ENCODE measurements at places on chromosomes 13 and 19.
A peak's percentile ranks its signal among the peaks of the same experiment; 100 is the strongest.

DNA sequence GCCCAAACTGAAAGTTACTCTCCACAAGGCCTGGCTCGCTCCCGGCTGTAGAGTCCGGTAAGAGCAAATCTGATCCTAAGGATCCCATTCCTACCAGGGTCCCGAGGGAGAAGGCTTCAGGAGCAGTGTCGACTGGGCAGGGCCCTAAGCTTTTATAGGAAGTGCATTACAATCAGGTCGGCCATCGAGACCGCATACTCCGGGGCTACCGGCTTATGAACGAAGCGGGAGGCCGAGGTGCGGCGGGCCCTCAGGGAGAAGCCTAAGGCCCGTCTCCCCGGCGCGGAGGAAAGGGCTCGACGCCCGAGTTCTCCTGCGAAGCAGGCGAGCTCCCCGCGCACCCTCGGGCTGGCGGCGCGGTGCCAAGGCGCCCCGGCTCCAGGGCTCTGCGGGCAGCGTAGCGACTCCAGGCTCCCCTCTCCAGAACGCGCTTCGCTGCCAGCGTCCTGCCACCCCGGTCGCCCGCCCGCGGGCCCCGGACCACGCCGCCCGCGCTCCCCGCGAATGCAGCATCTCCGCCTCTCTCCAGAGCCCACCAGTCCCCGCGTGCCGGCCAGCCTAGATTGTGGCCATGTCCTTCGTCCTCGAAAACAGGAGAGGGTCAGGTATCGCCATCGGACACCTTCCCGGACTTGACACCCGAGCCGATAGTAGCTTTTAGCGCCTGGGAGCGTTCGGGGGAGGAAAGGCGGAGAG is 1.4 kb downstream of the EFNB2 start:
- H3K27ac ChIP-seq: peak overlapping the region; percentile 81
- peaks cover 3% of the 10 kb centered on the region for H3K36me3 ChIP-seq
- no peak for DNase-seq
- peaks cover 29% of the 10 kb centered on the region for H3K4me1 ChIP-seq
- no peaks in the 10 kb centered on the region for H3K27me3 ChIP-seq
- H3K4me3 ChIP-seq: peak overlapping the region; percentile 90

GRCh38 chr19:33187183-33187540 is 7.0 kb upstream of the LRP3 start:
- H3K4me3 ChIP-seq: no peak overlapping the region

GRCh38 chr13:37960427-37960826 is 90.9 kb upstream of the TRPC4 start:
- H3K4me1 ChIP-seq: no peaks in the 10 kb centered on the region
- no peak overlapping the region for H3K27ac ChIP-seq
- DNase-seq: no peak
- no peaks in the 10 kb centered on the region for H3K36me3 ChIP-seq

DNA sequence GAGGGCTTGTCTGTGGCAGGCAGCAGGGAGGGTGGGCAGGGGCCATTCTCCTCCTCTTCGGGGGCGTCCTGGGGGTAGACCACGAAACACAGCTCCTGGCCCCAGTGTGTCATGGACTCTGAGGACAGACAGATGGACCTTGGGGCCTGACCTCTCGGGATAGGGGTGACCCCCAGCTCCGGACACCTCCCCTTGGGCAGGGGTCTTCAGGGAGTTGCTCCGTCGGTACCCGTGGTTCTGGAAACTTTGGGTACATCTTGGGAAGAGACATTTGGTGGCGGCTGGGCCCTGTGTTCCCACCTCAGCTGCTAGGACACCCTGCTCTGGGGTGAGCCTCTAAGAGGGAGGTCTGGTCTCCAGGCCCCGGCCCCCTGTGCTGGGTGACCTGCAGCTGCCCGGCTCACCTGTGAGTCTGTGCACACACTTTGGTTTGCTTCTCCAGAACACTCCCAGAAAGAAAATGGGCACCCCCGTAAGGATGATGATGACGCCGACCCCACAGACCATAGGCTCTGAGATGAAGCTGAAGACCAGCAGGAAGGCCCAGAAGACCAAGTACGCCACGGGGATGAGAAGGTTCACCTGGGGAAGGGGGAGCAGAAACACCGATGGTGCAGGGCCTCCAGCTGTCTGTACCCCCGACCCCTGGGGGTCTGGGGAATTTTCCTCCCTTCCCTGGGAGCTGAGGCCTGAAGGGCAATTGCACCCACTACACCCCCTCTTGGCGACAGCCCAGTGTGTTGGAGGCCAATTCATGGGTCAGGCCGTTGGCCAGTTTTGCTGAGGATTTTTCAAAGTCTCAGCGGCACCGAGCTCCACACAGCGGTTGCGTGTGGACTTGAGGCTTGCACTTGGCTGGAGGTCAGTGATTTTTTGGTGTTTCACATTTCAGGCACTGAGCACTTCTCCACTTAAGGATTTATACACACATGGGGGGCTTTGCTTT is 15.0 kb downstream of the LRP3 start:
- H3K36me3 ChIP-seq: no peaks in the 10 kb centered on the region
- H3K4me3 ChIP-seq: no peak overlapping the region

DNA sequence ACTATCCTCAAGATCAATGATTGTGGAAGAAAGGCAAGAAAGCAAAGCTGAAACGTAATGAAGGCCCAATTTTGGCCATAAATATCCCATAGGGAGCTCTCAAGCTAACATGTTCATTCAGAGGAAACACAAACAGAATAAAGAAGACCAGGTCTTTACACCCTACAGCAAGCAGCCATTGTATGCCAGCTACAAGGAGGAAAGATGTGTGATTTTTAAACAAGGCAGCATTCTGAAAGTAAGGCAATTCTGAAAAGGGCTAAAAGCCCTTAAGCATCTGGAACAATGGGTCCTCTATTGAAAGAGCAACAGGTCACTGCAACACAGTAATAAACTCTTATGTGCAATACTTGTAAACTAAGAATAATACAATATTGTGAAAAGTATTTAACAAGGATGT is 1002.4 kb downstream of the SLITRK1 start:
- H3K4me3 ChIP-seq: no peak overlapping the region
- no peak overlapping the region for H3K27ac ChIP-seq
- H3K27me3 ChIP-seq: no peaks in the 10 kb centered on the region
- H3K36me3 ChIP-seq: no peaks in the 10 kb centered on the region

Data from HCT116 (cell line).